T1000 (cell line): ENCODE measurements at places on chromosomes 7 and 10.
A peak's percentile ranks its signal among the peaks of the same experiment; 100 is the strongest.

GRCh38 chr7:111841596-111842205 is 279.4 kb upstream of the IMMP2L start:
- DNase-seq = no peak

DNA sequence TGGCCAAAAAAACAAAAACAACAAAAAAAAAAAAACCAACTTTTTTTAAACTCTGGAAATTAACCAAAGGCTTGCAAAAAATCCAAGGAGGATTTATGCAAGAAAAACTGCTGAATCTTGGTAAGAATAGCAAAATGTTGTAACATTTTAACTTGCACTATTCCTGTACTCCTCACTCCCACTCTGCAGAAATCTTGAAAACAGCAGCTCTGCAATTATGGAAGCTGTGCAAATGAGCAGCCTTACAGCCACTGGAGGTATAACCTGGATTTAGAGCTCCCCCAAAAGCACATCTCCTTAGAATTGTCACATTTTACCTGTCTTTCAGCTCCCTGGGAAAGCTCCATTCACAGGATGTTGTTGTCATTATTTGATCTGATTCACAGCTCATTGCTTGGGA is 41.8 kb upstream of the LRGUK start:
- no peak for DNase-seq

DNA sequence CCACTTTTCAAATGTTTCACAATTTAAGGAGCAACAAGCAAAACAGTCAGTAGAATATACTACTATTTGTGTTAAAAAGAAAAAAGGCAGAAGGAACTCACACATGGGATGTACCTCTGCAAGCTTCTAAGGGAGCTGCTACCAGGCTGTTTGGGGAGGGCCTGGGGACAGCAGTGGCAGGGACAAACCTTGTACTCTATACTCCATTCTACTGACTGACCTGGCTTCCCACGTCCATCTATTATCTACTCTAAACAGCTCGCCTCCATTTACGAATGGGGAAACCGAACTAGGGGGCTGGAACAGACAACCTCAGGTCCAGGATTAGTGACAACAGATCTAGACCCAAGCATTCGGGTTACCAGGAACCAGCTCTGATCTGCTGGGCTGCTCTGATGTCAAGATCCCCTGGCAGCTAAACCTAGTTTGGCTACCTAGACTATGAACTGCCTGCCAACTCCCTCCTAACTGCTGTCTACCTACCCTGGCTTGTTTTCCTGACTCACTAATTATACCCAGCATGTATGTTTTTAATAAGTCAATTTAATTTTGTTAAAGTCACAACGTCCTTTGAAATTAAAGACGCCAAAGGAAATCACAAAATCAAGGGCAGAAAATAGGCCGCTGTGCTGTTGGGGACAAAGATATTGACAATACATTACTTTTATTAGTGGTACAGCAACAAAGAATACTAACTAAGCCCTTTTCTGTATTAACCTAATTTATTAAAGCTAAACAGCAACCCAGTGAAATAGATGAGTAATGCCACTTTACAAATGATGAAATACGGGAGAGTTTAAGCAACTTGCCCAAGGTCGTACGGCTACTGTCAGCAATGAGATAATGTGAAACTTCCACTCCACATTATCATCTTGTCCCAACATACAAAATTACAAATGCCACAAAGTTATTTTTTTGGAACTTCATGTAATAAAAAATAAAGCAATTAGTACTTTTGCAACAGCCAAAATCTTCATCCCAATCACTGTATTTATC is 5.3 kb downstream of the PSAP start:
- no peak for DNase-seq

GRCh38 chr10:7233259-7233991 is 177.4 kb downstream of the SFMBT2 start:
- no peak for DNase-seq

DNA sequence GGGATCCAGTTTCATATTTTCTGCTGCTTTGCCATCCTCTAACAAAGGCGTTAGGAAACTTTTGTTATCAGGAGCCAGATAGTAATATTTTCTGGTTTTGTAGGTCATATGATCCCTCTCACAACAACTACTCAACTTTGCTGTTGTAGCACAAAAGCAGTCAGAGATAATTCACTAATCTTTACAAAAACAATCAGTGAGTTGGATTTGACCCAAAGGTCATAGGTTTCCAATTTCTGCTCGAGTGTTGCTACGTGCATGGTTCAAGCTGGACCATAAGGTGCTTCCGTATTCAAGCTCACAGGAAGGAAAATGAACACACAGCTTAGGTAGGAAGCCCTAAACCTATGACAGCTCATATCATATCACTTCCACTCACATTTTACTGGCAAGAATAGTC is 92.4 kb upstream of the SFMBT2 start:
- DNase-seq = no peak

DNA sequence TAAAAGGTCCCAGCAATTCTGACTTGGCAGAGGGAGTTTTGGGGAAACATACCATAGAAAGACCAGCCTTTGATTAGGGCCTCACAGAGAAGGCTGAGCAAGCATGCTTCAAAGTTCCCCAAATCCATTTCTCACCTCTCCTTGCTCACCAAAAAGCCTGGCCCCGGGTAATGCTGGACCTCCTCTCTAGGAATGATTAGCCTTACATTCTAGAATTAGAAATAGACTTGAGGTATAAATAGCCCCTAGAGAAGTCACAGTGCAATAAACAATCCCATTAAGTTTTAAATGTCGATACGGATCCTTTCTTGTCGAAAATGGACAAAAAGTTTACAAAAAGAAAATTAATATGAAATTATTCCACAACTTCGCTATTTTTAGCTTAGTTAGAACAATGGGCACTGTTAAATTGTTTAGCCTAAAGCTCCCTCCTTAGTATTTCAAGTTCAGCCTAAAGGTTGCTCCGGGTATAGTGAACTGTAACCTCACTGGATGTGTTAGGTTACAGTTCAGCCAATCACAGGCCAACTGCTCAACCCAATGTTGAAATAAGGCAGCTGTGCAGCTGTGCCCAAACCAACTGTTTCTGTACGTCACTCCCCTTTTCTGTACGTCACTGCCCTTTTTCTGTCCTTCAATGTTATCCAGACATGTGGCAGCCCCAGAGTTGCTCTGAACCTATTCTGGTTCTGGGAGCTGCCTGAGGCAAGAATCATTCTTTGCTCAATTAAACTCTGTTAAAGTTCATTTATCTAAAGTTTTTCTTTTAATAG is 7.9 kb upstream of the GSDME start:
- DNase-seq = no peak

GRCh38 chr7:35695987-35696386 is 1.1 kb upstream of the HERPUD2 start:
- DNase-seq = no peak

- DNase-seq = no peak
These were observed 23.3 kb downstream of the ADCY1 start for GRCh38 chr7:45597286-45597984.

GRCh38 chr7:99839287-99840021 is 11.6 kb downstream of the CYP3A43 start:
- no peak for DNase-seq

GRCh38 chr10:102994531-102995295 is 76.6 kb downstream of the CNNM2 start:
- DNase-seq = no peak

- no peak for DNase-seq
These were observed 41.4 kb upstream of the PITRM1 start for GRCh38 chr10:3213758-3214515.

GRCh38 chr7:98613601-98614425 is 3.3 kb upstream of the NPTX2 start:
- no peak for DNase-seq

DNA sequence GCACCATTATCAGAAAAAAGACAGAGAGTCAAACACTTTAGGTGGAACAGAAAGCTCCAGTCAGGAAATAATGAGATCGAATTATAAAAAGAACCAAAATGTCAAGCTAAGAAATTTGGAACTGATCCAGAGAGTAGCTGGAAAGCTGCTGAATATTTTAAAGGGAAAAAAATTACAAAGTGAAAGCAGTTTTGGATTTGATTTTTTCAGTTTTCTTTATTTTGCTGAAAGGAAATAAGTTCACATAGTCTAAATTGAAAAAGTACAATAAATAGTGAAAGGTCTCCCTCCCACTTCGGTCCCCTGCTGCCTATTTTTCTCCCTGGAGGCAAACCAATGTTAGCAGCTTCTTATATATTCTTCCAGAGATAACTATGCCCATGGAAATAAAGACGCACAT is 11.3 kb upstream of the TOMM7 start:
- no peak for DNase-seq

DNA sequence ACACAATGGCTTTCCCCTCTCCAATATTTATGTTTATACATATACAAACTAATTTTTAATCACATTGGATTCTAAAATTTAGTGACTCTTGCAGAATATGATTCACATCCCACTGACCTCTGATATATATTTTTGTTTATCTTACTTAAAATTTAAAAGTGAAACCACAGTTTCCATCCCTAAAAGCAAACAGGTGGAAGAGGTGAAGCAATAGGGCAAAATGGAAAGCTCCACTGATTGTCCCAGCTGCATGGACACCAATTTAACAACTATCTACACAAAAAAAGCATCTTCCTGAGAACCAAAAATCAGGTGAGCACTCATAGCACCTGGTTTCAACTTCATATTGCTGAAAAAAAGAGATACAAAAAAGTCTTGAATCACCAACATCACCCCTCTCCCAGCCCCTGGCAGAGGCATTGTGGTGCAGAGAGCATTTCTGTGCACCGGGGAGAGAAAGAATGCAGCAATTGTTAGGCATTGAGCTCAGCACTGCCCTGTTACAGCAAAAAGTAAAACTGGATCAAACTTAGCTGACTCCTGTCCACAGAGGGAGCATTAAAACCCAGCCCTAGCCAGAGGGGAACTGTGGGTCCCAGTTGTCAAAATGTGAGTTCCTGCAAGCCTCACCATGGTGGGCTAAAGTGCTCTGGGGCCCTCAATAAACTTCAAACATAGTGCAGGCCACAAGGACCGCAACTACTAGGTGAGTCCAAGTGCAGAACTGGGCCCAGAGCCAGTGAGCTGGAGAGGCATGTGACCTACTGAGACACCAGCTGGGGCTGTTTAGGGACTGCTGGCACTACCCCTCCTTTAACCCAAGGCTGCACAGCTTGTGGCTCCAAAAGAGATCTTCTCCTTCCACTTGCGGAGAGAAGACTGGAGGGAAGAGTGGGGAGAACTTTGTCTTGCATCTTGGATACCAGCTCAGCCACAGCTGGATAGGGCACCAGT is 92.1 kb downstream of the SIRT1 start:
- no peak for DNase-seq

- no peak for DNase-seq
These were observed 7.6 kb upstream of the SLC26A3 start for GRCh38 chr7:107810626-107811025.

GRCh38 chr10:86413046-86413728 is 46.6 kb upstream of the GRID1 start:
- no peak for DNase-seq

GRCh38 chr10:119414081-119414611 is 128.4 kb downstream of the RGS10 start:
- no peak for DNase-seq

DNA sequence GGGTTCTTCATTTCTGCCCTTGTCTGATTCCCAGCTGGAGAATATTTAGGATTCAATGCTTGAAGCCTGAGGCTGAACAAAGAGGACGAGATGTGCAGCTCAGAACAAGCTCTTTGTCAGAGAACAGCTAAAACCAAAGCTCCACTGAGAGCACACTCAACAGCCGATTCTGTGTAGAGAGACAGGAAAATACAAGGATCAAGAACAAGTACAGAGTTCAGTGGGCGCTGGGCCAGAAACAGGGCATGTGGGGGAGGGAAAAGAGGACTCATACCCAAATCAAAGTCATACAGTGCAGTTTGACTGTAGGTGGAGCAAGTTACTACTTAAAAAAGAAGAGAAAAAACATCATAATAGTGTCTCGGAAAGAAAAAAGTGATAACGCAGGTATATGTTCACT is at the start of gene AGMO:
Gene AGMO, minus strand, starts transcription at position 181 of the 400 bp plus-strand sequence.
- DNase-seq = no peak

DNA sequence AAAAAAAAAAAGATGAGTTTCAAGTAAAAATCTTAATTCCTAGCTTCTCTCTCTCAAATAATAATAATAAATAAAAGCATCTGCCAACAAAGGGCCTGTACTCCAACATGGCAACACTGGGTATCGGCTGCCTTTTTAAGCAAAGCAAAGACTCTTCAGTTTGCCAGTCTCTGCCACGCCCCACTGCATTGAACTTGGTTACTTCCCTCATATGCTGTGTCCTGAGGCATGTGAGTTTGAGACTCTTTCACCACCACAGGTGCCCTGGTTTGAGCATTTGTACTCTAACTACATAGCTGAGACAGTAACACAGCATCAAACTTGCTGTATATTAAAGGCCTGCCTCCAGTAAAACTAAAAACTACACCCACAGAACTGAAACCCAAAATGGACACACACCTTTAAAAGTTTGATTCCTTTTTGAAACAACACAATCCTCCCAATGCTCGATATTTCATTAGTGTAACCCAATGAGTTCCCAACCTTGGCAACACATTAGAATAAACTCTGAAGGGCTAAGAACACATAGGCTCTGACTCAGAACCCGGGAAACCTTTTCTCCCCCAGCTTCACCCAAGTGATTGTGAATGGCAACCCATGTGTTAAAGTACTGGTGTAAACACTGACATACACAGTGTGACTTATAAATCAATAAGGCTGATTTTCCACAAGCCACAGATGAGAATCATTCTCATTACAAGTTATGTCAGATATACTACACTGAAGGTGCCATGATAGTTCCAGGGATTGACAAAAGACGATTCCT is 12.0 kb downstream of the JAZF1 start:
- DNase-seq = no peak

GRCh38 chr10:44316187-44316921 is 68.5 kb downstream of the CXCL12 start:
- no peak for DNase-seq

DNA sequence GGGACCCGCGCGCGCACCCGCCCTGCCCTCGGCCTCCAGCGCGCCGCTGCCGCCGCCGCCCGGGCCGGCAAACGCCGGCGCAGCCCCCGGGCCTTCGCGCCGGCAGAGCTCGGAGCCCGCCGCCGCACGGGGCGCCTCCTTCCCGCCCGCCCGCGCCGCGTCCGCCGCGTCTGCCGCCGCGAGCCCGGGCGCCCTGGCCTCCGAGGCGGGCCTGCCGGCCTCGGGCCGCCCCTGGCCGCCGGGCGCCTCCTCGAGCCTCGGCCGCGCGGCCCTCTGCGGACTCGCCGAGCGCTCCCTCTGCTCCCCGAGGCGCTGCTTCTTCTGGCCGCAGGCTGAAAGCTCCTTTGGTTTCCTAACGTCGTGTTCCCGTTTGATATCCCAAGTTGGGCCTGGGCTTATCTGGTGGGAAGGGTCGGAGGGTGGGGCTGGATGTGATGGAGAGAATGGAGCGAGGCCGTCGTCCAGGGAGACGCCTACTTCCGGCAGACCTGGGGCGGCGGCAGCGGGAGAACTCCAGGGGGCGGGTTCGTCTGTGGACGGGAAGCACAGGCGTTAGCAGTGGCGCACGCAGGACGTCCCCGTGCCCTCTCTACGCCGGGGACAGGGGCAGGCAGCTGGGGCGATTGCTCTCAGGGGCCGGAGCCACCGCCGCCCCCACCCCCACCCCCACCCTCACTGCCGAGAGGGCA is 221.0 kb downstream of the PHTF2 start:
- DNase-seq = peak; percentile 72
